ENCODE measurements at places on chromosomes 7 and 10.

- DNase-seq, result no peak
Measured at GRCh38 chr10:75208181-75208580, 2.4 kb upstream of the VDAC2 start.

DNA sequence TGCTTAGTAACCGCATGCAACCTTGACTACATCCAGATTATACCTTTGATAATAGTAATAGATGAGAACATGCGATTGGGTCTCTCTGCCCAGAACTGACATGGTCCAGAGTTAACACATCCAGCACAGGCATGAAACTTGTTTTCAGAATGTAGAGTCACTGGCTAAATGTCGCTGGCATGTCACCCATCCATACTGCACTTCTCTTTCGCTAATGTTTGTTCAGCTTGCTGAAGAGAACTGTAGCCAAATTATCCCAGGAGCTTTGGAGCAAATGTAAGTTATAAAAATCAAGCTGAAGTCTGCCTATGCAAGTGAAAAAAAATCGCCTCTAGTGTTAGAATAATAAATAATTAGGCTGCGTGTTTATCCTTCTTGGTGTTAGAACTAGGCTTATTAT lies 98.2 kb downstream of the PRTFDC1 start:
- DNase-seq, result no peak

- DNase-seq, result no peak
Measured at GRCh38 chr7:76260171-76260703, 42.2 kb upstream of the HSPB1 start.

DNA sequence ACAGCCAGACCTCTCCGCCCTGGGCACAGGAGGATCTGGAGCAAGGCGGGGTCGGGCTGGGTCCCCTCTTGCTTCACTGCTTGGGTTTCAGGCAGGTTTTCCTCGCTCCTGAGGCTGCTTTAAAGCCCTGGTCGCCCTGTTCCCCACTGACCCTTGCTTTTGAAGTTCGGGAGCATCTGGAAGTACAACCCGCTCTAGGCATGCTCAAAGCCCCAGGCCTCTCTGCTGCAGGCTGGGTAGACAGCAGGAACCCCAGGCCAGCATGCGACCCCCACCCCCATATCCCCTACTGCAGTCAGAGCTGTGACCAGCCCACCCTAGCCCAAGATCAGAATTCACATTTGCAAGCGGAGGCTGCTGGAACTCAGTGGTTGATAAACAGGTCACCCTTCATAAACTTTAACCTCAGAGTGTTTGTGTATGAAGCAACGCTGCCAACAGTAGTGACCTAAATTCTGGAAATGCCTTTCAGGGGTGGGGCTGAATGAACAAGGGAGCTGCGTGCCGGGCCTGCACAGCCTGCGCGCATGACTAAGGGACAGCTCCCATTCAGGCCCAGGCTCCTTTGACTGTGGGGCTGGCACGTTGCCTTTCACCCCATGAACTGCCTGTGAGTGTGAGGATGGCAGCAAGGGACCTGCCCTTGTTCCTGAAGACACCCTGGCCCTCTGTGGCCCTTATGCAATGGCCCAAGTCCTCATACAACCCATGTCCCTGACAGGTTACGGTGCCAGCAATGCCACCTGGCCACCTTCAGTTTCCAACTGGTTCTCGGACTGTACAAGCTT lies 52.5 kb downstream of the PROSER2 start:
- peak; percentile 83 for DNase-seq

GRCh38 chr7:155652156-155653114 lies 8.0 kb downstream of the RBM33 start:
- DNase-seq, result no peak

DNA sequence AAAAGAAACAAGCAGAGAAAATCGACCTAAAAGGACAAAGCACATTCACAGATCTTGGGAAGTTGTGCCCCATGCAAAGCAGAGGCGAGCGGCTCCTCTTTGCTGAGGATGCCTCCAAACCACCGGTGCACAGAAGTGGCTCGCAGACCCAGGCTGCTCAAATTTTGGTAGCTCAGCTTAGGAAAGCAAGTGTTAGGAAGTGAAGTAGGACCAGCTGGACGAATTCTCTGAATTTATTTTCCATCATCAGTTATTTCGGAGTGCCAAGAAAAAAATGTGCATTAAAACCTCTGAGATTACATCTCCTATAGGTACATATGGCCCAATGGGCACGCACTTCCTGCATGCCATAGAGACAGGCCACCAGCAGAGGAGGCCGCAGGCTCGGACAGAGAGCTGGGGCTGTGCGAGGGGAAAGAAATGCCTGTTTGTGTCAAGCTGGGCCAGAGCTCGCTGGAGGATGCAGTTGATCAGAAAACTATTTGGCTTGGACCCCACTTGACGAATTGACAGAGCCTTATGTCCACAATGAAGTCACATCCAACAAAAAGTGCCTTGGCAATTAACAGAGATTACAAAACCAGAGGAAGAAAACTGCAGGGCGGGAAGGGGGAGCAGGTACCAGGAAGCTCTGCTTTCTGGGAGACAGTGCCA lies 122.3 kb upstream of the LYZL2 start:
- DNase-seq, result no peak

- peak; percentile 55 for DNase-seq
Measured at GRCh38 chr10:123878666-123879303, 12.8 kb downstream of the CPXM2 start.

GRCh38 chr10:101629837-101630632 lies 41.9 kb downstream of the DPCD start:
- peak; percentile 26 for DNase-seq

GRCh38 chr7:21276471-21277035 lies 151.3 kb upstream of the SP4 start:
- DNase-seq, result no peak

- peak; percentile 52 for DNase-seq
Measured at GRCh38 chr10:43262397-43262901, 4.4 kb downstream of the RASGEF1A start.

DNA sequence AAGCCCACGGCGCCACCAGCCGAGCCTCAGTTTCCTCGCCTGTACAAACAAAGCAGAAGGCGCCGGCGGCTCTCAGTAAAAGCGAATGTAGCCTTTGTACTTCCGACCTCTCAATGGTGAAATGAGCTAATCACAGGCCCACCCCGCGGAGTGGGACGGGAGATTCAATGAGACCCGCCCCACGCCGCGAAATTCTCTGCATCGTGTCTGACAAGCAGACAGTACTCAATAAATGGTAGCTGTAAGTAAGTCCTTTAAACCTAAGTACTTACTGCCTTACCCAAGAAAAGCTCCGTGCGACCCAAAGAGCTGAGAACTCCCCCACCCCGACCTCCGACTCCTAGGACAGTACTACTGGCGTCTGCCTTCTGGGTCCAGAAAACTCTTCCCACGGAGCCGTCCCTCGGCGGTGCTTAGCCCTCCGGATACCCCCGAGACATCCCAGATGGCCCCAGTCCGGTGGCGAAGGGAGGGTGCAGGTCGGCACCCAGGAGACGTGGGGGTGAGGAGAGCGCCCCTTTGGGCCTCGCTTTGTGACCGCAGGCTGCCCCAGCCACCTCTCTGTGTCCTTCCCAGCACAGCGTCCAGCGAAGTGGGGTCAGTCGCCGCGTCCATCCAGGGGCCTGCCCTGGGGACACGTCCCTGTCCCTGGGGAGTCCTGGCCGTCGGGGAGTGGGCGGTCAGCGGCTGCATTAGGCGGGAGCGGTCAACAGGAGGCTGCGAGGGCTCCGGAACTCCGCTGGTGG lies 972 bp upstream of the CXCL12 start:
- DNase-seq, result peak; percentile 73

- DNase-seq, result no peak
Measured at GRCh38 chr7:45073786-45074527, 14.8 kb downstream of the NACAD start.
